ENCODE measurements at places on chromosomes 4 and X. TPM values are rescaled to one million over a fixed set of nuclear protein-coding genes. Genes with fewer than 3 reads are reported as not detected.

DNA sequence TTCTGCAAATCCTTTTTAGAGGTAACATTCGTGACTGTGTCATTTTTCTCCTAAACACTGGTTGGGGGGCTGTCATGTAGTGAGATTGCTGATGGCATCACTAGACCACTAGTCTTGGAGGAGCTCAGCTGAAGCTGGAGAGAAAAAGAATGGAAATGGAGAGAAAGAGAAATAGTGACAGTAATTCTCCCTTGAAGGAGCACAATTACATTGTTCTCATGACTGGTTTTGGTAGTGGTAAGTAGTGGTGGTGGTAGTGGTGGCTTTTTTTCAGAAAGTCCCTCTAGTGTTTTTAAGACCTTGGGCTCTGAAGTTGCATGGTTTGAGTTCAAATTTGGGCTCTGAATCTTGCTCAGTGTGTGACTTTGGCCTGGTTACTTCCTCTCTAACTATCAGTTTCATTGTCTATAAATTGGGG lies 99.8 kb downstream of the LARP7 start:
- no peak for DNase-seq

GRCh38 chrX:141176586-141177451 lies at the start of gene LDOC1:
TSS of gene LDOC1 (minus strand) at chrX:141177129. CDS start at chrX:141177021, 108 bp downstream.
- DNase-seq, result peak; percentile 92

- DNase-seq, result no peak
These were observed 1540.1 kb upstream of the PCDH10 start for GRCh38 chr4:131609039-131609438.

DNA sequence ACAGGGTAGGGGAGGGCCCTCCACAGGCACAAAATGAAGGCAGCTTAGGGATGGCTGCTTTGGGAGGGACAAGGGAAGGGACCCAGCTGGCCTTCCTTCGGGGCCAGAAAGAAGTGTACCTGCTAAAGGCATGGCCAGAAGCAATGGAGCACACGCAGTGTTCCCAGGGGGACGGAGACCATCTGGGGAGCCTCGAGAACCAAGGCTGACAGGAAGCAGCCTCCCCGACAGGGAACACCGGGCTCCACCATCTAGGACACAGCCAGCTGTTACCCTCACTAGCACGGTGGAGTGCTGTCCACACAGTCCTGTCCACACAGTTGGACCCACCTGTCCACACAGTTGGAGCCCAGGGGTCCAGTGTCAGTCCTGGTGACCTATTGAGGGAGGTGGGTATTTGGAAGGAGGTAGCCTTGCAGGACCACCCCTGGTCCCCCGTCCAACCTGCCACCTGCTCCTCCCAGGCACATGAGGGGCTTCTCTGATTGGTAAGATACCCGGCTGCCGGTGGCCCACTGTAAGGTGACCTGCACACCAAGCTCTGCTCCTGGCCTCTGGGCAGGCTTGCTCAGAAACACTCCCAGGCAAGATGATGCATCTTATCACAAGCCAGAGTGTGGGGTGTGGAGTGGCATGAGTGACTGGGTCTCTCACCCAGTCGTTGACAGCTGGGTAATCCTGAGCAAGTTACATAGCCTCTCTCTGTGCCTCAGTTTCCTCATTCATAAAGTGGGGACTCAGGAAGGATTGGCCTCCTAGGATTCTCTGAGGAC lies 20.5 kb upstream of the AFAP1 start:
- DNase-seq, result no peak

DNA sequence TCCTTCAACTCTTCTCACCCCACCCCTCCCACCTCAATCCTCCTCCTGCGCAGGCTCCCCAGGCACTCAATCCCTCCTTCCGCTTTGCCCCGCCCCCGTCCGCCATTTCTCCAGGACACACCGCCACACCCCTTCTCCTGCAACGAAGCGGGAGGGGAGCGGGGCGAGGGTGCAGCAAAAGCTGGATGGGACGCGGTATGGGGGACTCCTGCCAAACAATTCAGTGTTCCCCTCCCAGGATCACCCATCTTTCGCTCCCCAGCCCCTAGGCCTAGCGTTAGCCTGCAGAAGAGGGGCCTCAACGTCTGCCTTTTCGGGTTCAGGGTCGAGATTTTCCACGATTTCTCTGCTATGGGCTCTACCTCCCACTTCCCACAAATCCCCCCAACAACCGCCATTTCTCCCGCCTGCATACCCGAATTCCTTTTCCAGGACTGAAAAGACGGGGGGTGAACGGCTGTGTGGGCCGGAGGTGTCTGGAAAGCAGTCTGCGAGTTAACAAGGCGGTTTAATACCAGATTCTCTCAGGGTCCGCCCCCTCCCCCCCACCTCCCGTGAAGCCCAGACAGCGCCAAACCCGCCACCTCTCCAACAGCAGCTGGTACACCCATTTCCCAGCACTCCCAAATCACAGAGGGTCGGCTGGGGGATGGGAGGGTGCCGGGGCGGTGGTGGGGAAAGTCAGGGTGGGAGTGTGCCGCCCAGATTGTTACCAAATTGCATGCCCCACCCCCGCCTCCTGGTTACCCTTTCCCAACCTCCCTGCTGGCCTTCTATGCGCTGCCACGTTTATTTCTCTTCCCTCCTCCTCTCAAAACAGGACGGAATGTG lies 774 bp downstream of the ARMCX2 start:
- peak; percentile 69 for DNase-seq

GRCh38 chr4:7153711-7154110 lies 38.6 kb upstream of the SORCS2 start:
- no peak for DNase-seq

DNA sequence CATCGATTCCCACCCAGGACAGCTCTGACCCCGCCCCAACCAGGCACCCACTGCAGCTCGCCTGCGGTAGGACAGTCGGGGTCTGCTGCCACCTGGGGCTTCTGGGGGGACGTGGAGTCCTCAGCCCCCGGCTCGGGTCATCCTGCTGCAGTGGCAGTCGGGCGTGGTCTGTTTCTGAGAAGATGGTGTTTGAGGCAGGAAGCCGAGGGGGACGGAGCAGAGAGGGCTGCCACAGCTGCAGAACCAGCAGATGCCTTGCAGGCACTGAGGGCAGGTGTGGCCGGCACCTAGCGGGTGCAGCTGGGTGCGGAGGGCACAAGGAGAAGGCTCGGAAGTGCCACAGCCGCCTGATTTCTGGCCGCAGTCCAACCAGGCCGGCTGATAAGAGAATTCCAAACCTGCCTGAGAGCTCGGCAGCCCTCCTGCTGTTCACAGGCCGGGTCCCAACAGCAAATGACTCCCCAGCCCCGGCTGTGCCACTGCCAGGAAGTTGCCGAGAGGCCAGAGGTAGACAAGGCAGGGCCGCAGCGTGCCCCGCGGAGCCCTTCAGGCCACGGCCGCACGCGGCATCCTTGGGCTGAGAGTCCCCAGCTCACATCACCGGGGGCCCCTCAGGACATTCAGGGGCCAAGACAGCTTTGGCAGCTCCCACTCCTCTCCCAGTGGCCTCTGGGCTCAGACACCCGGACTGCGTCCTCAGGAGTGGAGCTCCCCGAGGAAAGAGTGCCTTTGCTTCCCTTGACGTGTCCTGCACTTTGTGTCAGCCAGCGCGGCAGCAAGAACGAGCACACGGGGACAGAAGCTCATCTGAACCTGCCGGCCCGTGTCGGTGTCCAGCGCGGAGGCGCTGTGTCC lies 9.4 kb upstream of the CPLX1 start:
- DNase-seq, result peak; percentile 80

DNA sequence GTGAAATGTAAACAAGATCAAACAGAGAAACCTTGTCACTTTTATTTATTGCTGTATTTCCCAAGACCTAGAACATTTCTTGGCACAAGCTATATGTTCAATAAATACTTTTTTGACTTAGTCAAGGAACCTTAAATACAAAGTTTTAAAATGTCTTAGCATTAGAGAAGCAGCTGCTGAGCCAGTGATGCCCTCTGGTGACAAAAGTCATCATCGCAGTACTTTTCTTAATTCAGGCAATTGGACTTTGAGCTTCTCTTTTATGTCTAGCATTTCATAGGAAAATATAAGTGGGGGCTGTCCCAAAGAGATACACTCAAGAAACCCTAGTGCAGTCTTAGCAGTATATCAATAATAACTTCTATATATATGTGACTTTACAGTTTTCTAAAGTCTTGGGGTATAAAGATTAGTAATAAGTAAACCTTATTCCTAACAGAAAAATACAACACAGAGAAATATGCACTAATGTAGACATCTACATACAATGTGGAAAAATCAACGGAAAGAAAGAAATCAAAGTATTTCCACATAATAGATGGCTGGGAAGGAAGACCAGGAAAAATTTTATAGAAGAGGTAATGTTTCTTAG lies 118.4 kb downstream of the DTHD1 start:
- no peak for DNase-seq

- no peak for DNase-seq
These were observed 138.5 kb downstream of the COL4A6 start for GRCh38 chrX:108299704-108300103.

DNA sequence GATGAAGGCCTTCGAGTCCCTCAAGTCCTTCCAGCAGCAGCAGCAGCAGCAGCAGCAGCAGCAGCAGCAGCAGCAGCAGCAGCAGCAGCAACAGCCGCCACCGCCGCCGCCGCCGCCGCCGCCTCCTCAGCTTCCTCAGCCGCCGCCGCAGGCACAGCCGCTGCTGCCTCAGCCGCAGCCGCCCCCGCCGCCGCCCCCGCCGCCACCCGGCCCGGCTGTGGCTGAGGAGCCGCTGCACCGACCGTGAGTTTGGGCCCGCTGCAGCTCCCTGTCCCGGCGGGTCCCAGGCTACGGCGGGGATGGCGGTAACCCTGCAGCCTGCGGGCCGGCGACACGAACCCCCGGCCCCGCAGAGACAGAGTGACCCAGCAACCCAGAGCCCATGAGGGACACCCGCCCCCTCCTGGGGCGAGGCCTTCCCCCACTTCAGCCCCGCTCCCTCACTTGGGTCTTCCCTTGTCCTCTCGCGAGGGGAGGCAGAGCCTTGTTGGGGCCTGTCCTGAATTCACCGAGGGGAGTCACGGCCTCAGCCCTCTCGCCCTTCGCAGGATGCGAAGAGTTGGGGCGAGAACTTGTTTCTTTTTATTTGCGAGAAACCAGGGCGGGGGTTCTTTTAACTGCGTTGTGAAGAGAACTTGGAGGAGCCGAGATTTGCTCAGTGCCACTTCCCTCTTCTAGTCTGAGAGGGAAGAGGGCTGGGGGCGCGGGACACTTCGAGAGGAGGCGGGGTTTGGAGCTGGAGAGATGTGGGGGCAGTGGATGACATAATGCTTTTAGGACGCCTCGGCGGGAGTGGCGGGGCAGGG lies 568 bp downstream of the HTT start:
- peak; percentile 91 for DNase-seq

GRCh38 chr4:110163327-110164069 lies 34.9 kb downstream of the ELOVL6 start:
- no peak for DNase-seq

- peak; percentile 1 for DNase-seq
These were observed 23.0 kb upstream of the PDZD4 start for GRCh38 chrX:153853180-153853901.

DNA sequence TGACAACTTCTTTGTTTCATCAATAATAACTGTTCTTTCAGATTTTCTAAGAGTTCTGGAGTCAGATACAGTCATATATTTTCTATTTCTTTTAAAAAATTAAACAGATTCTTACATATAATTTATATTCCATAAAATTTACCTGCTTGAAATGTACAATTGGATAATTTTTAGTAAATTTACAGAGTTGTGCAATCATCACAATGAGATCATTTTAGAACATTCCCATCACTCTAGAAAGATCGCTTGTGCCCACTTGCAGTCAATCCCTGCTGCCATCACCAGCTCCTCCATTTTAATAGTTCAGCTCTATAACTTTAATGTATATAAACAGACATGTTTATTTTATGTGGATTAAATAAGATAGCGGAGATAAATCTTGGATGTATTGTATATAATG lies 29.6 kb upstream of the PRSS48 start:
- no peak for DNase-seq

GRCh38 chr4:99824070-99824599 lies 7.5 kb downstream of the DAPP1 start:
- no peak for DNase-seq

- DNase-seq, result no peak
These were observed 544.7 kb upstream of the NDST4 start for GRCh38 chr4:115657991-115658650.

GRCh38 chr4:141654098-141654497 lies 17.7 kb downstream of the IL15 start:
- no peak for DNase-seq

GRCh38 chr4:56910172-56910967 lies 2.7 kb downstream of the REST start:
- DNase-seq, result peak; percentile 29

DNA sequence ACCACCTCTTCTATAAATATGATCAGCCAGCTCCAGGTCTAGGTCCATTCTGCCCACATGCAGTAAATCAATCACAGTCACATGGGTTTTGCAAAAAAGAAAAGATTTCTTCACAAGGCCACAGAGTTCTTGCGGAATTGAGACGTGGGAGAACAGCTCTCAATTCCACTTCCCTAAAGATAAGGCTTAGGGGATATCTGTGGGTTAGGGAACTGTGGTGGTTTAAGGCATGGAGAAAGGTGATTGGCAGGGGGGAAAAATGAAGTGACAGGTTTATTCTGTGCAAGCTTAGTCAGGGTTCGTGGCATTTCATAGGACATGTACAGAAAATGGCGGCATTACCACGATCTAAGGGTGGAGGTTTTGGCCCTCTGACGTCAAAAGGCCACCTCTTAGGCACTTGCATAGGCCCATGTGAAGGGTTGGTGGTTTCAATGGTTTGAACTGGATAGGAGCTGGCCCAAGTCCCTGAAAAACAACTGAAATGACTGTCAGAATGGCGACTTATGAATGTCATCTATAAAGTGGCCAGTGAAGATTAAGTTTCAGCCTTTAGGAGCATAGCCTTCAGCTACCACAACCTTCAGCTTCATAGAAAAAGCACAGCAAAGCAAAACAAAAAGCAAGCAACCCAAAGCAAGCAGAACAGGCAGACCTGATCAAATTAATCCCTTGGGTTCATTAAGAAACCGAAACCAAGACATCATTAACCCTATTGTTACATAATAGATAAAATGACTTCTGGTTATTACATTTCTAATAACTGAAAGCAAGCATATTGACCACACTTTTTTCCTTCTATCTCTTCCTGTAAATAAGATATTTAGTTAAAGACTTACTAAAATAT lies 289.8 kb upstream of the SFRP2 start:
- DNase-seq, result no peak

DNA sequence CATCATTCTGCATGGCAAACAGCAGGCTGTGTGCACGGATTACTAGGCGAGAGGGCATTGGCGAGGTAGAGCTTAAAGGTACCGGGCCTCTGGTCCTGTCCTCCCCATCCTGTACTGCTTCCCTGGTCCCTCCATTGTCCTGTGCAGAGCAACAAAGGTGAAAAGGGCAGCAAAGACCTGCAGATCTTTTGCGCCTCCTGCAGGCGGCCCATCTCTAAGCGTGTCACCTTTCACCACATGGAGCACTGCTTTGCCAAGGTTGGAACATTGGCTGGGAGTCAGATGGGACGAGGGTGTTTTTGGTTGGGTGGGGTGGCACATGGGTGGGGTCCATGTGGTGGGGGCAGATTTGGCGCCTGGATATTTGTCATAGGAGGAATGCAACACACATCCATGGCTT lies 64.7 kb upstream of the UXT start:
- DNase-seq, result no peak

Gene PLS3
- 25.1 TPM for polyA plus RNA-seq

Gene MAPK10
- polyA plus RNA-seq, result 7.3 TPM

Gene MTM1
- polyA plus RNA-seq, result 5.8 TPM

Gene USP17L20
- not detected for polyA plus RNA-seq

Gene FHDC1
- 4.3 TPM for polyA plus RNA-seq

Gene ZCCHC12
- not detected for polyA plus RNA-seq

Gene RADX
- polyA plus RNA-seq, result 0.68 TPM

Gene PTCHD1
- polyA plus RNA-seq, result not detected

Gene ADH1C
- polyA plus RNA-seq, result 61.3 TPM

Gene FABP2
- 0.12 TPM for polyA plus RNA-seq

Gene ARAP2
- polyA plus RNA-seq, result 2.2 TPM

Gene WNK3
- 0.18 TPM for polyA plus RNA-seq

All from stomach (tissue), 19 donors.